Effector memory CD8-positive, alpha-beta T cell (primary cell): ENCODE measurements at places on chromosomes 2 and 18.

GRCh38 chr2:172704072-172704936, 31.3 kb upstream of the RAPGEF4 start:
- no peak for DNase-seq

DNA sequence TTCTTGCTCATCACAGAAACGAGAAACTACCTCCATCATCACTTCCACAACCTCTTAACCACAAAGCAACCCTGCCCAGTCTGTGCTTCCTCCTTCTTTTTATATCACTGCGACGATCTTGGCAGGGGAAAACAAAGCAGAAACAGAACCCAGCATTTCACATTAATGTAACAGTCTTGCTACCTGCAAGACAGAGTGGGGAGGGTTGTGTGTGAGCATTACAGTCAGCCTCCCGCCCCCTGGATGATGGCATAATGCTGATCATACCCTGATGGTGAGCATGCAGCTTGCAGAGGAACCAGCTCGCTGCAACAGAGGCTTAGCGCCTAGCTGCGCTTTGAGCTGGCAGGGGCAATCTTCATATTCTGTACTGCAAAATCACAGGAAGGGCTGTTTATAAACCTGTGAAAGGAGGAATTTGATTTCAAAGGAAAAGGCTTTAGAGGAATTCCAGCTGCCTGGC, 376.1 kb downstream of the IRS1 start:
- DNase-seq, result peak; percentile 3

DNA sequence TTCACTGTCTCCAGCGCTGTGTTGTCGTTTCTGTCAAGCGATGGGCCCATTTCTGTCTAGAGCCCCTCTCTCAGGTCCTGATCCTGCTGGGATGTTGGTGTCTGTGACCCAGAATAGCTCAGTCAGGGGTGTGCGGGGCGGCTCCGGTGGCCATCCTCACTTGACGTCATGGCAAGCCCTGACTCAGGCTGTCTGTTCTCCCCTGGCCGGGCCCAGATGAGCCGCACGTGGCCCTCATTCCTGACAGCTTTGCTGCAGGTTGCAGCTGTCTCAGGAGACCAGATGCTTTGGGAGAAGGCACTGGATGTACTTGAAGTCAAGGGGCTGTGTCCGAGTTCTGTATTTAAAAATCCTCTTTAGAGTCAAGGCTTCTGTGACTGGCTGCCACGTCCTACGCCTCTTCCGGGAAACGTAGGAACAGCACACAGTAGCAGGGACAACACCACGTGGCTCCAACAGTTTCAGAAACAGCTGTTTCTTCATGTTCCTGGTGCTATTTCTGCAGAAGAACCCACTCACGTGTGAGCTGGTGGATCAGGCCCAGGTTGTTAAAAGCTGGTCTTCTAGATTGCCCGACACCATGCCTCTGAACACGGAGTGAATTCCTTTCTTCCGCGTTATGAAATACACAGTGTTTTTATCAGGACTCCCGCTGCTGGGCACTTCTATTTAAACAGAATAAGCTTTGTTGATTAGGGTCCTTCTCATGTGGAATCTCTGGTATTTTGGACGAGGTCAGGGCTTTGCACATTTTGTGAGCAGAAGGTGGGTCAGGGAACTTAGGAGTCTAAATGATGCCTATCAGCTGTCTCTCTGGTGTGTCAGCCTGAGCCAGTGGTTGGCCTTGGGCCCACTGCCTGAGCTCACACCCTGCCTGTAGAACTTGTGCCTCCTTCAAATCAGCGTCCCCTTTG, 28.3 kb upstream of the NTSR2 start:
- DNase-seq, result no peak

DNA sequence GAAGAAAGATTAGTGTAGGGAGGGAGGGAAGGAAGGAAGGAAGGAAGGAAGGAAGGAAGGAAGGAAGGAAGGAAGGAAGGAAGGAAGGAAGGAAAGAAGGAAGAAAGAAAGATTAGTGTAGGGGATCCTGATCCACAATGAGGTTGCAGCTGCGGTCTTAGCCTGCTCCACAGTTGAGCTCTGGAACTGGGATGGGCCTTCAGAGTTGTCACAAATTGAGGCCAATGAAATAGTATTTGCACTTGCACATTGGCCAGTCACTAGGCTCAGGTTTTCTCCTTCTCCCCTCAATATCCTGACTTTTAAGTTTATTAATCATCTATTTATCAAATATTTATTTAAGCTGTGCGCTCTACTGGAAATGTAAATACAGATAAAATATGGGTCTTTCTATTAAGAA, 34.3 kb downstream of the DOK6 start:
- DNase-seq, result no peak

GRCh38 chr18:35581546-35581897, at the start of gene GALNT1:
Gene GALNT1 (plus strand): TSS chr18:35581740. CDS start chr18:35654663, 72,923 bp downstream.
- no peak for DNase-seq

DNA sequence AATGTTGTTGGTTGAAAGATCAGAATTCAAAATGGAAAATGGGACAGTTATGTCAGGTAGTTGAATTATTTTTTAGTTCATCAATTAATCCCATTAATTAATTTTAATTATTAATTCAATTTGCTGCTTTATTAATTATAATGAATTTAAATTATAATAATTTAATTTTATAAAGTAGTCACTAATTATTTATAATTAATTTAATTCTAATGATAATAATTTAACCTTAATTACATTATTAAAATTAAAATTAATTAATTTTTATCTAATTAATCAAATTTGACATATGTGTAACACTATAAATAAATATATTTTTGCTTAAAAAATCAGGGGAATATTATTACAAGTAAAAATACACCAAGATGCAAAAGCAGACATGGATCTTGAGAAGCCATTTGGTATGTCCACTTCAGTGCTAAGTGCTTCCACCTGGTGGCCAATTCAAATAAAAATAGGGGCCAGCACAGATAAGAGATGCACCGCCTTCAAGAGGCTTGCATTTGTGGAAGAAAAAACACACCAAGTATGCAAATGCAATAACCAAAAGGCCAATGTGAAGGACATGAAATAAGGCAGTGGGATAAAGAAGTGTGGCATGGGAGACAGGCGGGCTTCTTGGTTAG, 73.2 kb downstream of the MBP start:
- DNase-seq, result no peak

DNA sequence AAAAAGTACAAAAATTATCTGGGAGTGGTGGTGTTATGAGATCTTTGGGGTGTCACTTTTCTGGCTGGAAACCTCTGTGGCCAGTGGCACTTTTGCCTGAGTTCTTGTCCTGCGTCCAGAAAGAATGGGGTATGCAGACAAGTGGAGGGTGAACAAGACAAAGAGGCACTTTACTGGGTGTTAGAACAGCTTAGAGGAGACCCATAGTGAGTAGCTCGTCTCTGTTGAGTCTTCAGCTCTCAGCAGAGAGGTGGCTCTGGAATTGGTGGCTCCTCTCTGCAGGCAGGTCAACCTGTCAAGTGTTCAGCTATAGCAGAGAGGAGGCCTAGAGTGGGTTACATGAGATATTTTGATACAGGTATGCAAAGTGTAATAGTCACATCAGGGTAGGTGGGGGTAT, 26.1 kb downstream of the CRYGD start:
- DNase-seq, result no peak

- no peak for DNase-seq
These were observed 8.3 kb upstream of the GAL3ST2 start for GRCh38 chr2:241768251-241768711.

- DNase-seq, result no peak
These were observed 17.2 kb downstream of the ITGA4 start for GRCh38 chr2:181474222-181474881.

GRCh38 chr2:53543083-53543482, 224.5 kb upstream of the CHAC2 start:
- DNase-seq, result no peak

GRCh38 chr2:50347358-50348044, 684.4 kb downstream of the NRXN1 start:
- no peak for DNase-seq

GRCh38 chr2:172021955-172022354, 22.2 kb downstream of the METAP1D start:
- DNase-seq, result no peak

DNA sequence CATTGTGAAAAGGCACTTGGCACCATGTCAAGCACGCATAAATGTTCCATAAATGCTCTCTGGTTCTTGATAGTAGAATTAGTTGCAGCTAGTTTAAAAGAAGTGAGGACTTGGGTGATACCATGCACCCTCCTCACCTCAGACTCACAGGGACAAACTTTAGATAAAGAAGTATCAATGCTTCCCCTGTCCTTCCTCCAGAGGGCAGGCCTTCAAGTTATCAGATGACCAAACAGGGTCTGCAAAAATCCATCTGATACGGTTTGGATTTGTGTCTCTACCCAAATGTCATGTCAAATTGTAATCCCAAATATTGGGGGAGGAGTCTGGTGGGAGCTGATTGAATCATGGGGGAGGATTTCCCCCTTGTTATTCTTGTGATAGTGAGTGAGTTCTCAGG, 54.1 kb downstream of the C1QL2 start:
- no peak for DNase-seq

DNA sequence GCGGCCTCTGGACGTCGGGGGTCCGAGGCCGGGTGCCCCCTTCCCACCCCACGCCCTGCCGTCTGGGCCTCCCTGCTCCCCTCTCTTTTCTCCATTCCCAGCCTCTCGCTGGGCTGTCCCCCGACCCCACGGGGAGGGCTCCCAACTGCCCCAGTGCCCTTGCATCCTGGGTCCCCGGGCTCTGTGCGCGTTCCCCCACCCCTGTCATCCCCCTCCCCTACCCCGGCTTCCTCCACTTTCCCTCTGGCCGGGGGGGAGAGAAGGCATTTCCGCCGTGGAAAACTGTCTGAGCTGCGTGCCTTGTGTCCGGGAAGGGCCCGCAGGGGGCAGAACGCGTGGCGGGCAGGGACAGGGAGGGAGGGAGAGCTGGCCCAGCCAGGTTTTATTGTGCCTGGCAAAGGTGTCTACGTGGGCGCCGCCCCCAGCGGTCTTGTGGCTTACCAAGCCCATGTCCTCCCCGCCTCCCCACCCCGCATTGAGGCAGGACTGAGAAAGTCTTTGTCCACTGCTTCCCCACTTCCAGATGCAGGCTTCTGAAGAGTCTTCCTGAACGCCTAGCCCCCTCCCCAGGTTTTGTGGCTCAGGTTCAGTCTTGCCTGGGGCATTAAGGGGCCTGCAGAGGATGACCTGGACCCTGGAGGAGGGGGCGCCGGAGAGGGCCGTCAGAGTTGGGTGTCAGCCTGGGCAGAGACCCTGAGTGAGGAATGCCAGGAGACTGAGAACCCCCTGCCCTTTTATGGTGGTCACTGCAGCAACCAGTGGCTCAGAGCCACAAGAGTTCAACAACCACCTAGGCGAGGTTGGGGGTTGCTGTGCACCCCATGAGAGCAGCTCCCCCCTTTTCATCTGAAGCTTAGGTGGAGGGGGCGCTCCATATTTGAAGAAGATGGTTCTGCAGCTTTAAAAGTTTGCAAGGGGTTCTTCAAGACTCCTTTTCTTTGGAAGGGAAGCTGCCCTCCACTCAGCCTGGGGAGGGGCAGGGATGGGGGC, 1.3 kb downstream of the ITM2C start:
- DNase-seq, result peak; percentile 33
